ENCODE measurements at places on chromosomes 13 and 19.

- H3K4me1 ChIP-seq = peaks cover 16% of the 10 kb centered on the region
- H3K27me3 ChIP-seq = no peaks in the 10 kb centered on the region
- no peak overlapping the region for H3K27ac ChIP-seq
- no peak for DNase-seq
Measured at GRCh38 chr13:40403509-40404241, 262.8 kb downstream of the FOXO1 start.

DNA sequence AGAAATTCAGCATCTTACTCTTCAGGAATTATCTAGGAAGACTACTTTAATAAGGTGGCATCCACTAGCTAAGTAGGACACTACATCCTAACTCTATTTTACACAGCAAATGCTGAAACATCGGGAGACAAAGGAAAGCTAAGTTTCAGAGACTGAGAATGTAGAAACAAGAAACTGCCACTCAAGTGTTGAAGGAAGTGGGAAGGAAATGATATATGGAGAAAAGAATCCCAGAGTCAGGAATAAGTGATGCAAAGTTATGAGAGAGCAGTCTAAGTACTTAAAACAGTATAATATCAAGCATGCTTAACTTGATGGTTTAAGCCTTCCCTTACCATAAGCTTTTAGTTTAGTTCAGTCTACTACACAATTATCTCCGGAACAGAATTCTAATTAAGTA lies 52.4 kb downstream of the RBM26 start:
- H3K27me3 ChIP-seq = no peaks in the 10 kb centered on the region
- DNase-seq = no peak
- no peak overlapping the region for H3K4me3 ChIP-seq
- peaks cover 30% of the 10 kb centered on the region for H3K36me3 ChIP-seq
- H3K27ac ChIP-seq = no peak overlapping the region

DNA sequence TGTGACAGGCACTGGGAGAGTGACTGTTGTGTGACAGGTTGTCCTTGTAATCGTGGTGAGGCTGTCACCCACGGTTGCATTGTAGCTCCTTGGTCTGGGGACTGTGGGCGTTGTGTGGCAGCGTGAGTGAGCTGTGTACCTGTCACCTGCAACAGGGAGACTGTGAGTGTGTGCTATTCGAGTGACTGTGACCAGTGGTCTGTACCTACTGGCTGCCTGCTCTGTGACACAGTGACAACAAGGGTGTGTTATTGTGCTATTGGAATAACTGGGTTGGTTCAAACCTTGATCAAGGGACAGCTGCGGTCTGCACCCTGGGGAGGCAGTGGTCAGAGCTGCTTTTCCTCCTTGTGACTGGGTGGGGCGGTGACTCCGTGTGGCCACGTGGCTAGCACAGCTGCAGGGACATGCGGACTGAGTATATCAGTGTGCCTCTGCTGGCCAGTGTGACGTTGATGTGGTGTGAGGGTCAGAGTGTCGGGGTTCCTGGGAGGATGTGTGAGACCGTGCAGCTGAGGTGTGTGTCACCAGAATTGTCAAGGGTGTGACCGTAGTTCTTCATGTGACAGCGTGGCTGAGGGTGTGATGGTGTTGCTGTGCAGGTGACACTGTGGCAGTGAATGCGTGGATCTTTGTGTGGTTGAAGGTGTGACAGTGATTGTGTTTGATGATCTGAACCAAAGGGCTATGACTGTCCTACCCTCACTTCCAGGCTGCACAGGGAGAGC lies 10.1 kb upstream of the NFIX start:
- H3K4me1 ChIP-seq = no peaks in the 10 kb centered on the region
- H3K27me3 ChIP-seq = no peaks in the 10 kb centered on the region
- H3K36me3 ChIP-seq = no peaks in the 10 kb centered on the region
- DNase-seq = no peak
- no peak overlapping the region for H3K27ac ChIP-seq
- H3K4me3 ChIP-seq = no peak overlapping the region

DNA sequence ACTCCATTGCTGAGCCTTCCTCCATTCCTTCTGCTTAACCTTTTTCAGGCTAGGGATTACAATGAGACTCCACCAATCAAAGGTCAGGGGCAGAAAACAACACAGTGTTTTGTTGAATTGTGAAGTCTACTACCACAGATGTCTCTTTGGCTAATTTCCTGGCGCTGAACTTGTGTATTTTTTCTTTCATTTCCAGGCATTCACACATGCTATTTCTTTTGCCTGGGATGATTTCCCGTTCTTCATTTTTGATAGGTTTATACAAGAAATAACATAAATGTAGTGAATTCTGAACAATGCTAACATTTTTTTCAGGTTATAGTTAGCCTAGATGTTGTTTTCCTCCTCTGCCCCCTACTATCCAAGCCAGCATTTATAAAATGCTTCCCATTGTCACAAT lies 64.3 kb downstream of the OLFM4 start:
- no peaks in the 10 kb centered on the region for H3K27me3 ChIP-seq
- H3K27ac ChIP-seq = no peak overlapping the region
- DNase-seq = no peak
- H3K4me3 ChIP-seq = no peak overlapping the region
- H3K36me3 ChIP-seq = no peaks in the 10 kb centered on the region

DNA sequence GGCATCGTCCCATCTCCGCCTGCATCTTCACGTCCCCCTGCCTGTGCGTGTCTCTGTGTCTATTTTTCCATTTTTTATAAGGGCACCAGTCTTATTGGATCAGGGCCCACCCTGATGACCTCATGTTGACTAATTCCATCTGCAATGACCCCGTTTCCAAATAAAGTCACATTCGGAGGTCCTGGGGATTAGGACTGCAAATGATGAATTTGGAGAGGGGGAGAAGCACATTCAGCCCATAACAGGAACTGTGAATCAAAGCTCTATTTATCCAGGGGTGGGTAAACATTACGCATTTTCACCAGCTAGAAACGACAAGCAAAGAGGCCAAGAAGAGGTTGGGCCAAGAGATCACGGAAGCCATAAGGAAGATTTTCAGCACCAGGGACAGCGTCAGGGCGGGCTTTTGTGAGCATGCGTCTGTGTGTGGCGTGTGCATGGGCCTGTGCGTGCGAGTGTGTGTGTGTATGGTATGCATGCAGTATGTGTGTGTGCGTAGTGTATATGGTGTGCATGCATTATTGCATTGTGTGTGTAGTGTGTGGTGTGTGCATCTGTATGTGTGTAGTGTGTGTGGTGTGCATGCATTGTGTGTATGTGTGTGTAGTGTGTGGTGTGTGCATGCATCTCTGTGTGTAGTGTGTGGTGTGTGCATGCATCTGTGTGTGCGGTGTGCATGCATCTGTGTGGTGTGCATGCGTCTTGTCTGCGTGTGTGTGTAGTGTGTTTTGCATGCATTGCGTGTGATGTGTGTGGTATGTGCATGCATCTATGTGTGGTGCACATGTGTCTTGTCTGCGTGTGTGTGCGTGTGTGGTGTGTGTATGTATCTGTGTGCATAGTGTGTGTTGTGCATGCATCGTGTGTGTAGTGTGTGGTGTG lies 19.6 kb downstream of the CELF5 start:
- no peak overlapping the region for H3K4me3 ChIP-seq
- no peaks in the 10 kb centered on the region for H3K4me1 ChIP-seq
- no peak overlapping the region for H3K27ac ChIP-seq
- no peaks in the 10 kb centered on the region for H3K27me3 ChIP-seq

DNA sequence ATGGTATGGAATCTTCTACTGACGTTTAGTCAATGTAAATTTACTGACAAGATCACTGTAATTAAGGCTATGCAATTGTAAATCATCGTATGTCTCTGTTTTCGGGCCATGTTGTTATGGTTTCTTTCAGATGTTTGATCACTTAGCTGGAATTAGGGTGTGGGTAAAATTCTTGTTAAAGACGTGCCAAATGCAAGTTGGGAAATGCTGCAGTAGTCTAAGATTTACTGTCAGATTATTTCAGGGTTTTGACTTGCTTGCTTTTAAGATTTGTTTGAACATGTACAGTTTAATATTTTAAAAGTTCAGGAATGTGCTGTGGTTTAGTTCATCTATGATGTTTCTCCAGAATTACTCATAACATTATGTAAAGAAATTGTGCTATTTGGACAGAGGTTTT lies 10.8 kb downstream of the NDFIP2 start:
- H3K36me3 ChIP-seq = peaks cover 13% of the 10 kb centered on the region
- H3K4me1 ChIP-seq = peaks cover 91% of the 10 kb centered on the region
- peak overlapping the region; percentile 92 for H3K27ac ChIP-seq
- DNase-seq = no peak
- H3K4me3 ChIP-seq = peak overlapping the region; percentile 72

DNA sequence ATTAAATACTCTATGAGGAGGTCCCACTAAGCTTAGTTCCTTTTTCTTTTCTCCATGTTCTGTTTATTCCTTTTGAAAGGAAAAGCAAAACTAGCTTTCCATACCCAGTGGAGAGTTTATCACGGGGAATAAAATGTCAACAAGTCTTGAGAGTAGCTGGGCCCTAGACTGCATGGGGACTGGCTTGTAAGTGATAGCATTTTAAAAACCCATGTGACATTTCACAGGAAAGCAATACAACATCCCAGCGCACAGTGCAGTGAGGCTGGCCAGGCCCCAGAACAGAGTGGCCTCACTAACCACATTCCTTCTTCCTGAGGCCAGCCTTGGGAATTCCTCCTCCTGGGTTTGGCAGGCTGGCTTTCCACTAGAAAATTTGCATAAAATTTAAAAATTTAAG lies 149.8 kb downstream of the DLEU7 start:
- no peak overlapping the region for H3K4me3 ChIP-seq
- no peaks in the 10 kb centered on the region for H3K4me1 ChIP-seq
- no peak for DNase-seq
- no peaks in the 10 kb centered on the region for H3K36me3 ChIP-seq

DNA sequence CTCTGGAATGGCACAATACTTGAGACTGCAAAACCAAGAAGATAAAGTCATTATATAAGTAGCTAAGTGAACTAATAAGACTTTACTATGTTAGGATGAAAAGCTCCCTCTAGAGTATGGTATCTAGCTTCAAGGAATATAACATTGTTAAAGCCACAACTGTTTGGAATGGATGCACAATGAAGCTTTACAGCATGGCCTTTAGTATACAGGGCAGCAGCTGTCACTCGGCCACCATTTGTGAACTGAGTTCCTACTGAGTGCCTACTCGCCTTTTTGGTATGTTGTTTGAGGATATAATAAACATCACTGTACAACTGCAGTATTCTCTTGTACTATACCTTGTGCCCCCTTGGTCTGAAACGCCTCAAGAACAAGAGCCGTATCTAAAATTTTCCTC lies 6.8 kb downstream of the ALG5 start:
- H3K4me1 ChIP-seq = peaks cover 13% of the 10 kb centered on the region
- H3K4me3 ChIP-seq = no peak overlapping the region
- no peak for DNase-seq
- H3K27me3 ChIP-seq = no peaks in the 10 kb centered on the region
- no peak overlapping the region for H3K27ac ChIP-seq
- peaks cover 38% of the 10 kb centered on the region for H3K36me3 ChIP-seq

GRCh38 chr19:58096884-58097283 lies 1.1 kb downstream of the ZSCAN18 start:
- DNase-seq = no peak
- peak overlapping the region; percentile 34 for H3K27ac ChIP-seq
- H3K4me1 ChIP-seq = peaks cover 14% of the 10 kb centered on the region
- peaks cover 24% of the 10 kb centered on the region for H3K36me3 ChIP-seq
- H3K4me3 ChIP-seq = peak overlapping the region; percentile 35
- H3K27me3 ChIP-seq = no peaks in the 10 kb centered on the region

- H3K4me3 ChIP-seq = no peak overlapping the region
- H3K36me3 ChIP-seq = no peaks in the 10 kb centered on the region
- no peaks in the 10 kb centered on the region for H3K4me1 ChIP-seq
- H3K27ac ChIP-seq = no peak overlapping the region
- DNase-seq = no peak
- H3K27me3 ChIP-seq = no peaks in the 10 kb centered on the region
Measured at GRCh38 chr13:63542770-63543169, 2127.1 kb upstream of the PCDH20 start.

GRCh38 chr19:7979011-7979410 lies 26.4 kb downstream of the ELAVL1 start:
- DNase-seq = no peak
- no peak overlapping the region for H3K4me3 ChIP-seq
- peaks cover 3% of the 10 kb centered on the region for H3K36me3 ChIP-seq
- H3K4me1 ChIP-seq = no peaks in the 10 kb centered on the region
- H3K27ac ChIP-seq = no peak overlapping the region

DNA sequence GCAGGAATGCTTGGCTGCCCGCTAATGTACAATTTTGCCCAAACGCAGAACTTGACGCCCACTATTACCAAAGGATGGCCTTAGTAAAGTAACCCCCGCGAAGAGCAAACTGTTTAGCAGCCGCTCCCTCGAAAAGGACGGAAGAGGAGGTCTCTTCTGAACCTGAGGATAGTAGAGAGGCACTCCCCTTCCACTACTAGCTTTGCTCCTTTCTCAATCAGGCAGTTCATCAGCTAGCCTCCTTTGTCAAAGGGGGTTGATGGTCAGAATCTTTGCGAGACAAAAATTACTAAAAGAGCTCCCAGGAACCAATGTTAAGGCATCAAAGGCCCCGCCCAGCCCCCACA lies 534 bp downstream of the CAB39L start:
- H3K4me1 ChIP-seq = peaks cover 50% of the 10 kb centered on the region
- H3K36me3 ChIP-seq = peaks cover 4% of the 10 kb centered on the region
- H3K27me3 ChIP-seq = no peaks in the 10 kb centered on the region

- H3K4me1 ChIP-seq = no peaks in the 10 kb centered on the region
- H3K27ac ChIP-seq = no peak overlapping the region
- H3K36me3 ChIP-seq = peaks cover 33% of the 10 kb centered on the region
- H3K27me3 ChIP-seq = no peaks in the 10 kb centered on the region
- DNase-seq = no peak
Measured at GRCh38 chr19:21094347-21095025, 12.5 kb downstream of the ZNF714 start.

GRCh38 chr13:74661851-74662250 lies 527.6 kb upstream of the KLF12 start:
- H3K27ac ChIP-seq = no peak overlapping the region
- H3K36me3 ChIP-seq = no peaks in the 10 kb centered on the region
- no peaks in the 10 kb centered on the region for H3K4me1 ChIP-seq
- peaks cover 3% of the 10 kb centered on the region for H3K27me3 ChIP-seq

DNA sequence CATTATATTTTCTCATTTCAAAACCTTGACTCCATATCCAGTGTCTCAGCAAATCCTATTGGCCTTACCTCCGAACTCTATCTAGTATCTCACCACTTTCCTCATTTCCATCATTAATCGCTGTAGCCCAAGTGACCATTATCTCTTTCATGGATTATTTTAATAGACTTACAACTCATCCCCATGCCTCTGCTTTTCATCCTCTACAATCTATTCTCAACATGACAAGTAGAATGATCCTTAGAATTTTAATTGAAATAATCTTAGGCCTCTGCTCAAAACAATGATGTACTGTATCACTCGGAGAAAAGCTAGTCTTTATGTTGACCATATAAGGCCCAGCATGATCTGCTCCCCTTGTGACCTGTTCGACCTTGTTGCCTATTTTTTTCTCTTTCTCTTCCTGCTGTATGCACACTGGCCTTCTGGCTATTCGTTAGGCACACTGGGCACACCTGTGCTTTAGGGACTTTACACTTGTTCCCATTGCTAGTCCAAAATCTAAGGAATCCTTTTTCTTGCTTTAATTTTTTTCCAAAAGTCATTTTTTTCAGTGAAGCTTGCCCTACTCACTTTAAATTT lies 21.4 kb downstream of the DNAJC15 start:
- no peak for DNase-seq
- H3K36me3 ChIP-seq = peaks cover 18% of the 10 kb centered on the region
- peaks cover 65% of the 10 kb centered on the region for H3K4me1 ChIP-seq
- no peaks in the 10 kb centered on the region for H3K27me3 ChIP-seq
- H3K4me3 ChIP-seq = no peak overlapping the region

GRCh38 chr19:12064590-12065538 lies at the start of gene ZNF844:
TSS of gene ZNF844 (plus strand) at chr19:12064731. CDS start at chr19:12064874, 143 bp downstream.
- DNase-seq = peak; percentile 85
- peaks cover 6% of the 10 kb centered on the region for H3K4me1 ChIP-seq
- H3K27ac ChIP-seq = no peak within 1 kb of the TSS
- no peaks in the 10 kb centered on the region for H3K27me3 ChIP-seq
- peak within 1 kb of the TSS; percentile 80 for H3K4me3 ChIP-seq
- peaks cover 14% of the 10 kb centered on the region for H3K36me3 ChIP-seq

All from activated naive CD4-positive, alpha-beta T cell treated with anti-CD3 and anti-CD28 coated beads for 36 hours (primary cell).